ENCODE measurements at places on chromosomes 12 and 14.

DNA sequence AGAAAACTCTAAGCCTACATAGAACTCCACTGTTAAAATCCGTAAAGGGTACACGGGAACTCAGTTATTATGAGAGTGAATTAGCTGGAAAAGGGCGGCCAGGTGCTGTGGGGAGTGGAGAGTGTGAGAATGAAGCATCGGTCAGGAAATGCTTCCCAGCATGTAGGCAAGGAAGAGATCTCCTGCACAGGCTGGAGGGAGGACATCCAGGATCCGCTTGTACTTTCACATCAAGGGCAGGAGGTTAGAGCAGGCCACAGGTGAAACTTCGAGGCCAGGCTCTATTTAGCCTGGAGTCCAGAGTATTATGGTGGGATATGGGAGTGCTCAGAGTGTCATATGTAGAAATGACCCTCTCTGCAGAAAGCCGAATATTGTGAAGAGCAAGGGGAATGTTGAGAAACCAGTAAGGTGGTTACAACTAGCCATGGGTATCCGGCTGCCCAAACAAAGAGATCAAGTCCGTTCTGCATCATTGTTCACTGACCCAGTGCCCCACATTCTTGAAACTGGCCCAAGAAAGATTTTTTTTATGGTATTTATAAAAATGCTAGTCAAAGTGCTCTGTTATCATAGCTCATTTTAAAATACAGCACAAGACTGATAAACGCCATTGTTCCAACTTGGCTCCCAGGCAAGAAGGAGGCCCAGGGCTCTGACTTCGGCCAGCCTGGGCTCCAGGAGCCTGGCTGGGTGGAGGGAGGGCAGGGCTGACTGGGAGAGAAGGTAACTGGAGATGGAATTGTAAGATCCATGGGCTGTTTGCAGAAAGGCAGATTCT is 79.4 kb upstream of the HIF1A start:
- DNase-seq = no peak

DNA sequence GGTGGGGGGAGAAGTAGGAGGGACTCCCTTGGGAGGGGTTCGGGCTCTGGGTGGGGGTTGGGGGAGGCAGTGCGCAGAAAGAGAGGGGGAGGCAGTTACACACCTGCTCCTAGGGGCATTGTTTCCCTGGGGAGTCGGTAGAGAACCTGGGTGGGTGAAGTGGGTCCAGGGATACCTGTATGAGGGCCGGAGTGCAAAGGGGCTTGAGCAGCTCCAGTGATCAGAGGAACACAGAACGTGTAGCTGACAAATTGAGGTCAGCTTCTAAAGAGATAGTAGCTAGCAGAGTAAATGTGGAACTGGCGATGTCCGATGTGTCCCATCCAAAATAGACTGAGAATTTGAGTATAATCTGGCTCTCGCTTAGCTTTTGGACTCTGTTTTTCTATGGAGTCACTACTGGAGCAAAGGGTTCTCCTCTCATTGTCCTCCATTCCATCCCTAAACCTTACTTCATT is 502 bp downstream of the SMARCD1 start:
- no peak for DNase-seq

DNA sequence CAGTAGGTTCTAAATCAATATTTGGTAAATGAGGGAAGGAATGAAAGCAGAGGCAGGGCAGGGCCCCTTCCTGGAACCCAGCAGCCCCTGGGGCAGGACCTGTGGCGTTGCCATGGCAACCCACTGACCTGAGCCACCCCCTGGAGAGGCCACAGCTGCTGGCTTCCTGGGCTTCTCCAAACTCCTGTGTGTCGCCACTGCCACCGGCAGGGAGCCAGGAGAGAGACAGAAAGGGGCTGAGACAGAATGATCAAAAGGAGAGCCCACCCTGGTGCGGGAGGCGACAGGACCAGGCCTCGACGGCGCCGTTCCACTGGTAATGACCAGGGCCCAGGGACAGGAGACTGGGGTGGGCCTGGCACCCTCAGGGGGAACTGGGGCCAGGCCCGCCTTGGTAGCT is 18.2 kb downstream of the RFX4 start:
- no peak for DNase-seq

DNA sequence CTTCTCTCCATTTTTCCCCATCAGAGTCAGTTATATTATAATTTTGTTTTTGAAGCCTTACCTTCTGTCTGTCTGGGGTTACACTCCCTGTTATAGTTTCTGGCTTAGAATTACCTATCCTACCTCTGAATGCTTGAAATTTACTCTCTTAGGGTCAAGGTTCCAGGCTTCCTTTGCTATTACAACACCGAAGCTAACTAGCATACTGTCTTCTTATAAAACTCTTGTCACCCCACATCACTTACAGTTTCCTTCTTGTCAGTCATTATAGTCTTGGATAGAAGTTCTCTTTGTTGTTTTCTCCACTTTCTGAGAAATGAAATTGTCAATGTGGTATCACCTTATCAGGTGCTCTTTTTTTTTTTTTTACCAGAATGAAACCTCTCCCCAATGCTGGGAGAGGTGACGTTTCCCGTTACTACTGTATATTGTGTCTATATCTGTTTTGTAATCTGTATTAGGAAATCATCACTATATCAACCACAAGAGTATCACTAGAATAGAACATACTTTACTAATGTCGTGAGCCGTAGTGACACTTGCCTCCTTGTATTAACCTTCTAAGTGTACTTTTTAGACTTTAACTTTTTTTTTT is 69.2 kb upstream of the PSMA6 start:
- DNase-seq = no peak

GRCh38 chr14:91286530-91286937 is 42.0 kb upstream of the GPR68 start:
- no peak for DNase-seq

DNA sequence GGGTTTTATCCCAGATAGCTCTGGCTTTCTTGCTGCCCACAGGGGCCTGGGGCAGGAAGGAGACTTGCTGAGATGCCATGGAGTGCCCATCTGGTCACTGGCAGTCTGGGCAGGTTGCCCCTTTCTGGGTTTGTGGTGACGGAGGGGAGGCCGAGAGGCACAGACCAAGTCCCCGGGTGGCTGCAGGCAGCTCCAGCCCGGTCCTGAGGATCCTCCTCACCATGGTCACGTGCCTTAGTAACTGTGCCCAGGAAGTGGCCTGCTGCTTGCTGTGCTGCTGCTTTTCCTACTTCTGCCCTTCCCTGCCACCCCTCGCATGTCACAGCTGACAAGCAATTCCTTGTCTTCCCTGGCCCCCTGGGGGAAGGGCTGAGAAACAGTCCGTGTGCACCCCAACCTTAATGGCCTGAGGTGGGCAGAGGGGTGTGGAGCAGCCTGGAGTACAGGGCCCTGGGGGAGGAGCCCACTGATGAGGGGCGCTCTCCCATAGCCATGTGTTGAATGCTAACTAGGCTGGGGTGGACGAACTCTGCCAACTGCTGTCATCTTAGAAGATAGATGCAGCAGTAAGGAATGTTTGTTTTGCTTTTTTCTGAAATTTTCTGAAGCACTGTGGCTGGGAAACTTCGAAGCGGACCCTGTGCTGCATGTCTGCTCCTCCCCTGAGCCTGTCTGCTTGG is 54.9 kb upstream of the SRSF5 start:
- no peak for DNase-seq

GRCh38 chr12:6758506-6759095 is 5.7 kb upstream of the MLF2 start:
- no peak for DNase-seq

DNA sequence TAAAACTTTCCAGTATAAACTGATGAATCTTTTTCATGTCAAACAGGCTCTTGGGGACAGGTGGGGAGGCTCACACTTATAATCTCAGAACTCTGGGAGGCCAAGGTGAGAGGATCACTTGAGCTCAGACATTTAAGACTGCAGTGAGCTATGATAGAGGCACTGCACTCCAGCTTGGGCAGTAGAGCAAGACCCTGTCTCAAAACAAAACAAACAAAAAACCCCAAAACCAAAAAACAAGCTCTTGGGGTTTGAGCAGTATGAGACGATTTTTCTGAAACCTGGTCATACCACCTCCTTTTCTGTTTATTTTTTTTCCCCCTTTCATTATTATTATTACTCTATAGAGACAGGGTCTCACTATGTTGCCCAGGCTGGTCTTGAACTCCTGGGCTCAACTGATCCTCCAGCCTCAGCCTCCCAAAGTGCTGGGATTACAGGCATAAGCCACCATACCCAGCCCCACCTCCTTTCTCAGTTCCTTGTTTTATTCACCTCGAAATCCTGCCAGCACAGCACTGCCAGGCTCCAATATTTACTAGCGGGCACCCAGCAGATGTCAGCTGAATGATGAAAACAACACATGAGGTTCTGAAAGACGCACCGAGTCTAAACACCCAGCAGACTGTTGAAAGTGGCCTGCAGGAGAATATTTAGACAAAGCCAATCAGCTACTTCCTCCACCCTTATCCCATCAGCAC is 19.5 kb upstream of the CDK17 start:
- no peak for DNase-seq

DNA sequence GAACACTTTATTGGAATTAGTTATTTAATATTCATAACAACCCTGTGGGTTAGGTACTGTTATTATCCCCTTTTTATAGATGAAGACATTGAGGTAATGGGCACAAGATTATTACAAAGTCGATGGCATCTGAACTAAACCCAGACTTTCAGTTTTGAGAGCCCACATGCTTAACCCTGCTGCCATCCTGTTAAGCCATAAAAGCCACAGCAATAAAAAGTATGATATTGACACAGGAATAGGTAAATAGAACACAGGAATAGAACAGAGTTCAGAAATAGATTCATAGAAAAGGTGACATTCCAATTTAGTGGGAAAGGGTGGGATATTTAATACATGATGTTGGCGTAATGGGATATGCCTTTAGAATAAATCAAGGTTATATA is 119.8 kb downstream of the SLC38A1 start:
- no peak for DNase-seq

- no peak for DNase-seq
Observed at GRCh38 chr14:54220704-54221431, 175.9 kb upstream of the CDKN3 start.

- no peak for DNase-seq
Observed at GRCh38 chr14:61104358-61104757, 123.3 kb downstream of the SLC38A6 start.

DNA sequence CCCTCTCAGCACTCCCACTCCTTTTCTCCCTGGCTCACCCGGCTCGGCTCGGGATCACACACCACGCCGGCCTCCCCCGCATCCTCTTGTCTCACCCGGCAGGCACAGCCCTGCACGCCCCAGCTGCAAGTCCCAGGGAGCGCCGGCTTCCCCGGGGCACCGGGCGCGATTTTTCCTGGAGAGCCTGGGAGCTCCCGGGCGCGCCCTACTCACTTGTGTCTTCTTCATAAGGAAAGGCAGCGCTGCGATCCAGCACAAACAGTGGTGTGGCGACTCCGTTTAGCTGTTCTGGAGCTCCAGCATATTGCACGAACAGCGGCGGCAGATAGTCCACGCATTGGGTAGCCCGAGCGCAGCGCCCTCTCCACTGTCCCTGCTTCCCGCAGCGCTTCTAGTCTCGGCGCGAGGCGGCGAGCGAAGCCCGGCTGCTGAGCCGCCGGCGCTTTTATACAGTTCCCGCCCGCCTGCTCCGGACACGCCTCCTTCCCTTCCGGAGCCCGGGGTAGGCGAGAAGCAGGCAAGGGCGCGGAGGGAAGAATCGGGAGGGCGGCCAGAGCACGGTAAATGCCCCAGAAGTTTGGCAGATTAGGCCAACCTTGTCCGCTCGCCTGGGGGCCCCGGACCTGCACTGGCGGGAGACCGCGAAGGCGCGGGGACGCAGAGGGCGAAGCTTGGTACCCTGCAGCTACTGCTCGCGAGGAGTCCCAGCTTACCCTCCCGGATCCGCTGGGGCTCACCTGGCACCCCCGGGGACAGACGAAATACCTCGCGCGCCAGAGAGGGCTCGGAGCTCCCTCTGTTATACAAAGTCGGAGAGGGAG is at the start of gene KITLG:
Gene KITLG (minus strand): TSS at position 421 of the 821 bp plus-strand sequence. CDS start 193 bp downstream, at position 228.
- peak; percentile 10 for DNase-seq

DNA sequence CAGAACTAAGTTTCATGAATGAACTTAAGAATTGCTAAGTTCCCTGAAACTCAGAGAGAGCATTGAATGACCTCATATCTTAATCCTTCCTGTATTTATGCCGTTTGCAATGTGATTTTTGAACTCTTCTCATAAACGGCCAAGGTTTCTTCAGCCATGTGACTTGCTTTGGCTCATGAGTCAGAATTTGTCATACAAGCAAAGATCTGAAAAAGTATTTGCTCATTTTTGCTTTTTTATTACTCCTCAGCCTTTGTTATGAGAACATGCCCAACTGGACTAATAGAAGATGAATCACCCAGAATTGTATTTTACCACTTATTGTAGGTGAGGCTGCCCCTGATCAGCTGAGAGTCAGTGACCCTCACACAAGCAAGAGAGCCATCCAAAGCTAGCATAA is 693.8 kb downstream of the BCL11B start:
- no peak for DNase-seq

- no peak for DNase-seq
Observed at GRCh38 chr12:109845824-109846205, 12.6 kb upstream of the TRPV4 start.

GRCh38 chr12:113226696-113227568 is 5.7 kb downstream of the TPCN1 start:
- DNase-seq = no peak

DNA sequence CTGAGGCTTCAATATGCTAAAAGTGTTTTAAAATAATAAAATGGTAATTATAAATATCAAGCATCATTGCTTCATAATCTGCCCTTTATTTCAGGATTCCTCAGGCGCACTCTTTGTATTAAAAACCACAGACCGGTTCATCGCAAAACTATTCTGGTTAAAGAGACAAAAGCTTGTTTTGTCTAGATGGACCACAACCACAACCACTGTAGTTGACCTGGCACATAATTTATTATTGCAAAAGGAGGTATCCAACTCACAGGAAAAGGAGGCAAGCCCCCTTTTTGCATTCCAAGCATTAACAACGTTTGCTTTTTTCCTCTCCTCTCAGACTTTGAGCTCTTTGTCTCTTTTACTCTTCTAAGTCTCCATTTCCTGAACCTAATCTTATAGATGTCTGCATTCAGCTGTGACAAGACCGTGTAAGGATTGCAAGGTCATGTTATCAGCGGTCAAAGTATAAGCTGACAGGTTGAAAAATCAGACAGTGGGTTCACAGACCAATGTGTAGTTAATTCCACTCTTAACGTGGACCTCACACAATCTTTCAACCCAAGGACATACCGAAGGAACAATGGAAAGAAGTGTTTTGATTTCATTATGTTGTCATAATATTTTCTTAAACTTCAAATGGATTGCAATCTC is 1057.6 kb downstream of the GALC start:
- no peak for DNase-seq

Measured in GOT3 (cell line).